ENCODE measurements at places on chromosomes 2 and 18.

DNA sequence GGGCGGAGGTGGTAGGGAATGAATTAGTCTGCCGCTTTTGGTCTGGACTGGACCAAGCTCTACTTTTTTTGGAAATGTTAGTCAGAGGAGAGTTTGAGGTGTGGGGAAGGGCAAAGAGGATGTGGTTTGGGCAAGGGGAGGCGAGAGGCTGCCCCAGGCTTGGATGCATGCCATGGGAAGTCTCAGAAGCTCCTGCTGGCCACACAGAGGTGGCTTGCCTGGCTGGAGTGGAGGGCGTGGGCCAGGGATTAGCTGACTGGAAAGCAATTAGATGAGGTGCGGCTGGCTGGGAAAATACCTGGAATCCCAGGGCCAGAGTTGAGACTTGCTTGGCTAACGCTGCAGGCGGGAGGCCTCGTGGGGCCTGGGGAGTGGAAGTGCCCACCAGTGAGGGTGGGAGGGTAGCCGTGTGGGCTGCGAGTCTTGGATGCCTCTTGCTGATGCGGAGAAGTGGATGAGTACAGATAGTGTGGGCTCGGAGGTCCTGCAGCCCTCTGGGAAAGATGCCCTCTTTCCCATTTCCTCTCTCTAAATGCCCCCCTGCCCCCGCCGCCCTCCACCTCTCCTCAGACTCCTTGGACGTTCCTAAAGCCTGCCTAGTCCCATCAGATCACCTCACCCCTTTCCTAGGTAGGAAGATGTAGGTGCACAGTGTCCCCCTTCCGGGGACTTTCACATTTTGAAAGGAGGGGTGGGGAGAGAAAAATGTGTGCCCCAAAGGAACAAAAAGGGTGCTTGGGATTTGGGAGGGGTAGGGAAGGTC, 117.6 kb downstream of the SMAD7 start:
- no peak for DNase-seq

DNA sequence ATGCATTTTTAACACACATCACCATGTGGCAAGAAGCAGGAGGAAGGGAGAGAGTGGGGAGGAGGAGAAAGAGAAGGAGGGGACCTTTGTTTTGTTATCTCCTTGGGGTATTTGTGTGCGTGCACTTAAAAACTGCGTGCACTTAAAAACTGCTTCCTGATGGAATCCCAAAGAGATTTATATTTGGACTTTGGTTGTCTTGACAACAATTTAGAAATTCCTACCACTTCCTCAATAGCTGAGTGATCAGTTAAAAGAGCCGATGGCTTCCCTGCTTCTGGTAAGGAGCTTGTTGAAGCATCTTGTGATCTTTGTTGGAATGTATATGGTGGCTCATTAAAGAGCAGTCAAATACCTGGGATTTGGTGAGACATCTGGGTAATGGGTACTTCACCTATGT, 4.5 kb downstream of the RAB31 start:
- no peak for DNase-seq

- peak; percentile 20 for DNase-seq
Observed at GRCh38 chr18:77811503-77811902, 561.9 kb downstream of the GALR1 start.

- no peak for DNase-seq
Observed at GRCh38 chr2:12119841-12120240, 373.4 kb downstream of the LPIN1 start.

- no peak for DNase-seq
Observed at GRCh38 chr2:154193246-154193645, 321.5 kb downstream of the GALNT13 start.

- DNase-seq, result peak; percentile 89
Observed at GRCh38 chr2:233711312-233712008, 1.2 kb upstream of the UGT1A5 start.

DNA sequence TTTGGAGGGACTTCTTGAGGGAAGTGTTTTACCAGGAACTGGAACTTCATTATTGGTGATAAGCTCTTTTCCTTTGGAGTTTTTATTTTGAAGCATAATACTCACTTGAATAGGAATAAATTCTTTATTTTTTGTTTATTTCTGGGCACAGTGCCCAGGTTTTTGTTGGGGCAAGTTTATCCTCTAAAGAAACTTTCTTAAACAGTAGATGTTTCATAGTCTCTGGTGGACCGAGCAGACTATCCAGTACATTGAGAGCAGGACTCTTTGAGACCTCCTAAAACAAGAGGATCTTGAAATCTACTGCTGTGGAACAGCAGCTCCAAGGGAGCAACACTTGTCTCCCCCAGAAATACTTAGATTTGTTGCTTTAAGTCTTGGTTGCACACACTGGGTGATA, 109.4 kb downstream of the PARD3B start:
- no peak for DNase-seq

DNA sequence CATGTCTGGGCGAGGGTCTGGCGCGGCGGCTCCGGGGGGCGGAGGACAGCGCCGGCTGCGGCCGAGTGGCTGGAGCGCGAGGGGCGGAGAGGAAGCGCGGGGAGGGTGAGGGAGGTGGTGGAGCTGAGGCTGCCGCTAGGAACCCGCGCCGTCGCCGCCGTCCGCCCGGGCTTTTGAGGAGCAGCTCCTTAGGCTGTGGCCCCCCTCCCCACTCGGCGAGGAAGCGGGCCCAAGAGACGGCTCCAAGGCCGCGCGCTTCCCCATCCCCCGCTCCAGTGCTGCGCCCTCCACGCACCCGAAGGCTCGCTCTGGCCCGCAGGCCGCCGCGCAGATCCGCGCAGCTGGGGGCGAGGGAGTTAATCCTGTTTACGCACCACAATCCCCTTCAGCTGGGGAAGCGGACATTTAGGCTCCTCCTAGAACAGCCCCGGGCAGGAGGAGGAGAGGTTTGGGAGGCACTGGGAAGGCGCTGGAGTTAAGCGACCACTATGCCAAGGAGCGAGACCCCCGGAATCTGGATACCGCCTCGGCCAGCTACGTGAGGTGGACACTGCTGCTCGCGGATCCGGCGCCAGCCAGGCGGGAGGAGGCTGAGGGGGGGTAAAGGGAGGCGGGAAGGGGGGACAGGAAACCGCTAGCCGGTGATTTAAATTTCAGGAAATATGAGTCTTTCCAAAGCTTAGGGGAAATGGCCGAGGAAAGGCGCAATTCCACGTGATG, at the start of gene CNRIP1:
TSS of gene CNRIP1 (minus strand) at position 552 of the 720 bp plus-strand sequence. CDS start at position 3, 549 bp downstream.
- peak; percentile 15 for DNase-seq

- DNase-seq, result no peak
Observed at GRCh38 chr18:8620845-8621244, 11.6 kb downstream of the RAB12 start.

GRCh38 chr2:200667413-200667812, 81.6 kb downstream of the AOX1 start:
- no peak for DNase-seq
